ENCODE measurements at places on chromosomes 5 and 9.
A peak's percentile ranks its signal among the peaks of the same experiment; 100 is the strongest.

- DNase-seq: no peak
These were observed 1716.1 kb upstream of the C9orf72 start for GRCh38 chr9:29289365-29289764.

- no peak for DNase-seq
These were observed 8.2 kb upstream of the PARP8 start for GRCh38 chr5:50658246-50658645.

DNA sequence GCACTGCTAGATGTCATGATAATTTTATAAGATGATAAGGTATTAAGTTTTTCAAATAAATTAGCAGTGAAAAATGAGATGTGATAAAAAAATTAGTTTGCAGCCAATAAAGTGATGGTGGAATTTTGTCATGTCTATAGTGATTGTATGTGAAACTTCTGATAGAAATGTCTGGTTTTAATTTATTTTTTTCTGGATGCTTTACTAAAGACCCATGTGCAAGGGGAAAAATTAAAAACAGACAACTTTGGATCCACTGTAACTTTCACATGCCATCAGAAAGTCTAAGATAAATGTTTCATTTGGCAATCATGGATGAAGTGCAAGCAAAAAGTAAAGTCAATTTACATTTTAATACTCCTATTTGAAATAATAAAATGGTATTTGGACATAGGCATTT lies 4.4 kb upstream of the NDUFS4 start:
- DNase-seq: no peak

GRCh38 chr5:127665641-127666040 lies 16.8 kb downstream of the CTXN3 start:
- no peak for DNase-seq

- DNase-seq: peak; percentile 57
These were observed 26.5 kb downstream of the OXCT1 start for GRCh38 chr5:41843456-41844370.

DNA sequence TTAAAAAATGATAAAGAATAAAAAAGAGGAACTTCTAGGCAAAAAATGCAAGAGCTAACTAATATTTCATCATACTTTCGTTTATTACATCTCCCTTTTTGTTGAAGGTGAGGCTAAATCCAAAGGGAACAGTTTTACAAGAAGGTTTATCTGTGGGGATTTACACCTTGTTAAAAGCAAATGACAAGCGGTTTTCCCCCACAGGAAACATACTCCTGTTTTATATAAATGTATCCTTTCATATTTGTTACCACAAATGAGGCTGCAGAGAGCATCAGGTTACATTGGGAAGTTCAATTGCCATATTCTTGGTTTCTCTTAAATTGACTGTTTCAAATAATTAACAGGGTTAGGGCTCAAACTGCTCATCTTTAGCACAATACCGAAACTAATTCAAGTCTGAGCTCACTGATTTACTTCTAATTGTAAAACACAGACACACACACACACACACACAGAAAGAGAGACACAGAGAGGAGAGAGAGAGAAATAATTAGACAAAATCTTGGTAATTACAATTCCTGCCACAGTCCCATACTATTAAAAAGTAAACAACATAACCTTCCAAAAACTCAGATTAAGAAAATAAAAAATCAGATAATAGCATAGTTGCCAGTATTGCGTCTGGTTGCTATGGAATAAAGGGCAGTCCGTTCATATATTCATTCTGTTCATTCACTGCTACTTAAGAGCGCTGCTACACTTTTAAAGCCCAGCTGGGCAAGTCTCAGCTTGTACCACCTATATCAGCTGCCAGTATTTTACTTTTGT lies 17.1 kb downstream of the RFX3 start:
- no peak for DNase-seq

DNA sequence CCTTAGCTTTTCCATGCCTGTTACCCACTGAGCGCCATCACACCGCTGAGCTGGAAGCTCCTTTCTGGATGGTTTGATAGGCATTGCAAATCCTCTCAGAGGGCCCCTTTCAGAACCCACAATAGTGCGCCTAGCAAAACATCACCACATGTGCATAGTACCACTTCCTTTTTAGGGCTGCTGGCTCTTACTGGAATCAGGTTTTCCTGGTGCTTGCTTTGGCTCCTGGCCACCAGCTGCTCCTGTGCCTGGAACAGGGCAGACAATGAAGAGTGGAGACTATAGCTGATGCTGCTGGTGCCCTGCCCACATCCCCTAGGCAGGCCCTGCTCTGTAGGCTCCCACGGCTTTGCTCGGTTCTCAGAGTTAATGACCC lies 163.6 kb upstream of the SEMA6A start:
- DNase-seq: no peak

DNA sequence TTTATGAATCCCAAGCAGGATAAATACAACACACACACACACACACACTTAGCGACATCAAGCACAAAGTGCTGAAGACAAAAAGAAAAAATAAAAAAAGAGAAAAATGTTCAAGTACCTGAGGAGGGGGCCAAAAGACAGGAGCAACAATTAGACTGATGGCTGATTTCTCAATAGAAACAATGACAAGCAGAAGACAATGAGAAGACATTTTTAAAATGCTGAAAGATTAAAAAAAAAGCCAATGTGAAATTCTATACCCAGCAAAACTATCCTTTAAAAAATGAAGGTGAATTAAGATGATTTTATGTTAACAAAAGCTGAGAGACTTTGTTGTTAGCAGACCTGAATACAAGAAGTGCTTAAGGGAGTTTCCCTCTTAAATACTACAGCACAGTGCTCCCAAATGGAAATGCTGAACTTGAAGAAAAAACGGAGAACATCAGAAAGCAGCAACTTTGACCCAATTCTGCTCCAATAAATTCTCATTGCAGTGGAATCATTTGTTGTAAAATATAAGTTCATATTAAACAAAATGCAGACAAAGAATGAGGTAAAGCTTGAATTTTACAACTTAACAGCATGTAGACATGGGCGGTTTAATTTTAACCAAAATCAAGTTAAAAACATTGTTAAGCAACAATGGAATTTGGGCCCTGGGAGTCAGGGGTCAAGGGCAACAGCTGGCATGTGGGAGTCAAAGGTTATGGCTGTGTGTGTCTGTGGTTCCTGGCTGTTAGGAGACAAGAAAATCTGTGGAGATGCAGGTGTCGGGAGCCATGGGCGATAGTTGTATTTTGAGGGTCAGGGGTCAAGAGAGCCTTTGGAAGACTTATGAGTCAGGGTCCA lies 776 bp upstream of the RANBP17 start:
- DNase-seq: no peak

GRCh38 chr5:37029436-37029835 lies 152.9 kb downstream of the NIPBL start:
- no peak for DNase-seq

DNA sequence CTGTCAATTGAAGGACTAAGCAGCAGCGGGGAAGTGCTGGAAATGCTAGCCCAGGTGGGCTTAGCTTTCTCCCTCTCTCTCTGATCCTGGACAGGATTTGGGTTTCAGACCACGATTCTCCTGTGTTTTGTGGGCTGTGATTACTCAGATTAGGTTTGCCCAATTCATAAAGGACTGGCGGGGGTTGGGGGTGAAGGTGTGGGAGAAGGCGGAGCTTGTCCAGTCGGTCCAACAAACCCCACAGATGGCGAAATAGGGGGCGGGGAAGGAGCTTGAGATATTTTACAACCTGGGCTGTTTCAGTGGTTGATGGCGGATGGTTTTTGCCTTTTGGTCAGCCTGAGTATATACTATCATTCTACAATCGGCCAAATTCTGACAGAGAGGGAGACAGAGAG lies 35.2 kb downstream of the PCDHAC2 start:
- DNase-seq: no peak

GRCh38 chr9:86854898-86855523 lies 92.3 kb downstream of the GAS1 start:
- peak; percentile 99 for DNase-seq

GRCh38 chr5:156693113-156693512 lies 157.0 kb upstream of the PPP1R2B start:
- DNase-seq: no peak

DNA sequence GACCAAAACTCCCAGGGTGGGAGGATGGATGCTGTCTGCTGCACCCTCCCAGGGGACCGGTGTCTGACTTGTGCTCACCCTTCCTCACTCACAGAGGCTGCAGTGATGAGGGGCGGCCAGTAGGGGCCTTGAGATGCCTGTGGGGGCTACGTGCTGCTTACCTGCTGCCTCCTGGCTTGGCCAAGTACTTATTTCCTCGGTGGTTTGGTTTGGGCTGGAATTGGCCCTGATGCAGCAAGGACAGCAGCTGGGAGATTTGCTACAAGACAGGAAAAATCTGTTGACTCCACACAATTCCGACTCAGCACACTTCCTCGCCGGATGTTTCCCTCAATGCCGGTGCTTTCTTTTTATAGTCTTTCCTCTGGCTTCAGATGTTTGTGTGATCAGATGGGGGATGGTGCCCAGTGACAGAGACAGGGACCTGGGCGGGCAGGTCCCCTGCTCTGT lies 6.6 kb downstream of the PCDH12 start:
- no peak for DNase-seq

DNA sequence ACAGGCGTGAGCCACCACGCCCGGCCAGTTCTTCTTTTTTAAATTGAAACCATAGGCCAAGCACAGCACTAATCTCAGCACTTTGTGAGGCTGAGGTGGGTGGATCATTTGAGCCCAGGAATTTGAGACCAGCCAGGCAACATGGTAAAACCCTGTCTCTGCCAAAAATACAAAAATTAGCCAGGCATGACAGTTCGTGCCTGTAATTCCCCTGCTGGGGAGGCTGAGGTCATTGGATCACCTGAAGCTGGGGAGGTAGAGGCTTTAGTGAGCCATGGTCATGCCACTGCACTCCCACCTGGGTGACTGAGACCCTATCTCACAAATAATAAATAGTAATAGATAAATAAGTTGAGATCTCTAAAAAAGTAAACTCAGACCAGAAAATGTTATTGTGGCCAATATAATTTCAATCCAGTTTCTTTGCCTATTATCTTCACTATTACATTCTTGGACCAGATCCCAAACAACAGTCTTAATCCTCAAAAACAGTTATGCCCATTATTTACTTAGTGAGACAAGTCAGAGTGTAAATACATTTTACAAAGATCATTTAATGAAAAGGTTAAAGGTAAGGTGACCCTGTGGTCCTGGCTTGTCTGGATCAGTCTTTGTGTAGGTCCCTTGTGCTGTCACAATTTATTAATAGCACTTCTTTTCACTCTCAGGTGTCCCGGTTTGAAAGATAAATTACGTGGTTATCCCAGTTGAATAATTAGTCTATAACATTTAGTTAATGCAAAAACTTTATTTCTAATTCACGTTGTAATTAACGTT lies 53.6 kb downstream of the RAB24 start:
- no peak for DNase-seq

DNA sequence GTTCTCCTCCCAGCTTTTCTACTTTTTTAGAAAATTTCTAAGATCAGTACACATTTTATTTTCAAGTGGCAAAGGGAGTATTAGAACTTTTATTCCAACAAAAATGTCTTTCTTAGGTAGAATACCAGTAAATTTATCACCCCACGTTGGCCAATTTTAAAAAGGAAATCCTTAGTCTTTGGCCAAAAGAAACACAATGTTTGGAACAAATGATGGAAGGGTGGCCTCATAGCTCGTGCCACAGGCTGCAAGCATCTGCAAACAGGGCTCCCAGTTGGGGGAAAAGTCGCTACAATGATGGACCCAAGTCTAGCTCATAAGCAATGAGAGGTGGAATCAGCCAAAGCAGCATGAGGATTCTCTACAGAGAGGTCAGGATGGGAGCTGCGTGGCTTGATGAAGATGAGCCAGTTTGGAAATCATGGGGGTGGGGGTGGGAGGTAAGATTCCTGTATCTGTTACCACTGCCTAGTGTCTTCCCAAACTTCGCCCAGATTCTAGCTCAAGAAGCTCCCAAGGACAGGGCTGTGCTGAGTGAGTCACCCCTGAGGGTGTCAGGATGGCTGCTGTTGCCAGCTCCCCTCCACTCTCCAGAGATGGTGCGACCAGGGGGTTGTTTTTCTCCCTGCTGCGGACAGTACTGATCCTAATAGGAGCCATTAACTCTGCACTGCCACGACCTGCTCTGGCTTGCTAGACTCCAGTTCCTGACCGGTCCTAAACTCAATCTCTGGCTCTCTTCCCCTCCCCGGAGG lies 75.6 kb downstream of the DCP2 start:
- no peak for DNase-seq

GRCh38 chr9:105319202-105319813 lies 74.9 kb downstream of the SLC44A1 start:
- no peak for DNase-seq

DNA sequence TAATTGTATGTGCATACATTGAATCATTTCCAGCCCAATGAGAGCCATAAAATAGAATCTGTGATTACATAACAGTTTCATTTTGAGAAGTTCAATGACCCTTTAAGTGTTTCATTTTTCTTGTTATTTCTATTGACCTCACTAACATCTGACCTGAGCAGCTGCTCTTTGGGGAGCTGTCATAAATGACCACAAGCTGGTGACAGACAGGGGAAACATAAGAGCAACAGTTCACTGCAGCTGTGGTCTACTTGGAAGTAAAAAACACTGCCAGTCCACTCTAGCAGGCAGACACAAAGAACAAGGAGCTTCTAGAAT lies 265.4 kb downstream of the DTWD2 start:
- peak; percentile 2 for DNase-seq

- DNase-seq: no peak
These were observed 11.9 kb upstream of the AQP7 start for GRCh38 chr9:33414268-33414667.

DNA sequence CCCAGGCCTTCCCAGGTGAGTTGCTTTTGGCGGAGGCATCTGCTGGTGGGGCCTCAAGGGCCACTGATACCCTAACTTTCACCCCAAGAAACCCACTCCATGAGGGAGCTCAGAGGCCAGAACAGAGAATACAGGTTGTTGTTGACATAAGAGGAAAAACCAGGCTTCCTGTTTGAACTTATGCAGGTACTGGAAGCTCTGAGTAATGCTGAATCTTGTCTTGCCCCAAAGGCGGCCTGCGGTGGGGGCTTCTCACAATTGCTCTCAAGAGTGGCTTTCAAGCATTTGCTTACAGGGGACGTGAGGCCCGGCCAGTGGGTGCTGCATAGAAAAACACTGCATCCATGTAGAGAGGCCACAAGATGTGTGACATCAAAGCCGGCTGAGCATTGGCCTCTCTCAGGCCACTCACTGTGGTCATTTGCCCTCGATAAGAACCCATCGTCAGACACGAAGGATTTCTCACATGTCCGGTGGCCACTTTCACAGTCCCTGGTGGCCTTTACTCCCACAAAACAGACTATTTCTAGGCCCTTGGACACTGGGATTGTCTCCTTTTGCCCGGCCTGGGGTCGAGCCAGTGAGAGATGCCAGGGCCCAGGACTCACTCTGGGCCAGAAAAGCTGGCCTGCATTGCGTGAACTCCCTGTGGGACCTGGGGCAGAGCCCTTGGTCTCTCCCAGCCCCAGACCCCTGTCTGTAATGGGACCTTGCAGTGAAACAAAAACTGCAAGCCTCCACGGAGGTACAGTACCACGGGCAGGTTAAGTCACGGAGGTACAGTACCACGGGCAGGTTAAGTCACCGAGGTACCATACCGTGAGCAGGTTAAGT lies 34.5 kb upstream of the TCF7 start:
- DNase-seq: no peak

DNA sequence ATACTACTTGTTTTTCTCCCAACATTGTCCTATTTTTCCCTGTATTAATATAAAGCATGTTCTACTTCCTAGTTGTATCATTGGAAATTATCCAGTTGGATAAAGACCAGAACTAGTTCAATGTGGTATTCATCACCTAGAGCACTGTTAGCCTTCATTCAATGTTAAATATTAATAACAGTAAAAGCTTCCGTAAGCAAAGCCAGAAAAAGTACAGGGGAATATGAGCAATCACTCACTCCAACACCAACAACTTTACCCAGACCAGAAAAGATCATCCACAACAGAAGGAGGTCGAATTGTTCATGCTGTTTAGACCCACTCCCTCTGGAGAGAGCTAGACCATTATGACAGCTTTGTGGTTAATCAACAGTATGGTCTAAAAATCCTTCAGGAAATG lies 728.4 kb downstream of the MAT2B start:
- peak; percentile 44 for DNase-seq
